Suppressor macrophage treated with lipopolysaccharide for 1 hour (primary cell): ENCODE measurements at places on chromosomes 6 and 20.
A peak's percentile ranks its signal among the peaks of the same experiment; 100 is the strongest.

GRCh38 chr6:56999049-56999448 is 44.1 kb downstream of the BEND6 start:
- DNase-seq = no peak

DNA sequence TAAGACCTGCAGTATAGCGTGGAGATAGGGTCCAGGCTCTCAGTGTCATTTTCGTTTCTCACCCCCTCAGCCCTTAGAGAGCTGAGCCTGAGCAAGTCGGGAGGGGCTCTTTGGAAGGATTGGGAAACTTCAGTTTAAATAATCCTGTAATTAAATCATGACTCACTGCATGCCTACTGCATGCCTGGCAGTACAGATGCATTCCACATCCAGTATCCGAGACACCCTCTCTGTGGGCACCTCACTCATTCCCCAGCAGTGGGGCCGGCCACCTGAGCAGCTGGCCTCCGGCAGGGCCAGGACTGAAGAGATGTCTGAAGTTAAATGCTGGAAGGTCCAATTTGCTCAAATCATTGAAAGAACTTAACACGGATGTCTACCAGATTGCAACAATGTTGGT is 316.6 kb downstream of the THBS2 start:
- no peak for DNase-seq

DNA sequence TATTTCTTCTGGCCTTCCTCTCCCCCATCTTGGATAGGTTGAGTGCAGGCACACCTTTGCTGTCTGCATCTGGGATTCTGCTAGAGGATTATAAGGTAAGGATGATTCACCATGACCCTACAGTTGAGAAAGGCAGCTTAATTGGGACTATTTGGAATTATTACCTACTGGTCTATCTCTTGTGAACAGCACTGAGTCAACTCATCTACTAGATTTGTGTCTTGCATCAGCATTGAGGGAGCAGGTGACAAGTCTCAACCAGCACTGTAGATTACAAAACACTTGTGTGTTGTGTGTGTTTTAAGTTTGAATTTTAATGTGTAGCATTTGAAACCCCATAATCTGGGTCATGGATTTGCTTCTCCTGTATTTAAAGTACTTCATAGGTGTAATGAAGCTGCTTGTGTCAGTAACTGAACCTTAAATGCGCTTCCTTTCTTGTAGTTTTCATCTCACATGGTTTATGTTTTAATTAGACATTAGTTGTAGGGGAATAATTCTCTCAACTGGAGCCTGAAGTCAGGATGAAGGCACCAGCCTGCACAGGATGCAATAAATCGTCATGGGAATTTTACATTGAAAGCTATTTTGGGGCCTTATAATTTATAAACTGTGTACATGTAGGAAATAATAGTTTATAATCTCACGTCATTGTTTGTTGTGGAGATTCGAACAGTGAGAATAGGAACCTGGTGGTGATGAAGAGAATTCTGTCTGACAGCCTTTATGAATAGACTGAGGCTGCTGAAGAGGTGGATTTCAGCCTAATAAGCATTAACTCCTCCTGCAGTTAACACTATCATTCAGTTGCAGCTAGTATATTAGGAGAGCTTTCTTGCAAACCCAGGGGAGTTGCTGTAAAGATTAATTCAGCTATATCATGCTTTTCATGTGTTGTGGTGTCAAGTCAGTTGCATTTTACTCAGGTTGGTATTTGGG is 125.1 kb downstream of the JARID2 start:
- DNase-seq = no peak

DNA sequence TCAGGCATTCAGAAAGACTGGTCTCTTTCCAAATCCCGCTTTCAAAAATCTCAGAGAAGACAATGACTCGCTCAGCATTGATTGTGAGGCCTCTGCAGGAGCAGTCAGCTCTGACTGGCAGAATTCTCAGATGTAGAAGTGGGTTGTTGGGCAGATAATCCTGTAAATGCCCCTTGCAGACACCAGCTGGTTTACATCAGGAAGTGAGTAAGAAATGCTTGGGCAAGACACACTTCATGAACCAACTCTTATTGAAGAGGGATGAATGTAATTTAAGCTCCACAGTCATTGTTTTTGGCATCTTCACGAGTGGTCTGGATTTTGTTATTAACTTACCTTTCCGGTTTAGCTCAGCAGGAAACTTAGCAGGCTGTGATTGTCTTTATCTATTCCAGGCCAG is 166.6 kb downstream of the PLCB4 start:
- peak; percentile 68 for DNase-seq

GRCh38 chr6:55033016-55033546 is 141.2 kb upstream of the HCRTR2 start:
- DNase-seq = peak; percentile 39

GRCh38 chr6:79949233-79949632 is 1.9 kb upstream of the ELOVL4 start:
- DNase-seq = peak; percentile 82

GRCh38 chr6:138396709-138397108 is 7.3 kb upstream of the HEBP2 start:
- DNase-seq = no peak

GRCh38 chr20:34977365-34978091 is 21.9 kb downstream of the MYH7B start:
- DNase-seq = no peak

DNA sequence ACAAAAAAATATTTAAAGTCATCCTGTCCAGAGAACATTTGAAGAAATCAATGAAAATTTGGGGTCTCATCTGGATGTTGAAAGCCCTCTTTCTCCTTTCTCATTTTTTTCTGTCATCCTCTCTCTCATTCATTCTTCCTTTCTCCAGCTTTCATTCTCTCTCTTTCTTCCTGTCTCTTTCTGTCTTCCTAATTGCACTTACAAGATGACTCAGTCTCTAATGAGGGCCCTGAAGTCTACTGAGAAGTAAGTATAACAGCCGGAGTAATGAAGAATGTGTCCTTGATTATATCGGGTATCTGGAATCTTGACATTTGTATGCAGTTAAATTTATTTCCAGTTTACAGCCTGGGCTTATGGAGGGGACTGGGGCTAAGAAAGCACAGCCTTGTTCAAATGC is 232.2 kb upstream of the SULF2 start:
- no peak for DNase-seq

DNA sequence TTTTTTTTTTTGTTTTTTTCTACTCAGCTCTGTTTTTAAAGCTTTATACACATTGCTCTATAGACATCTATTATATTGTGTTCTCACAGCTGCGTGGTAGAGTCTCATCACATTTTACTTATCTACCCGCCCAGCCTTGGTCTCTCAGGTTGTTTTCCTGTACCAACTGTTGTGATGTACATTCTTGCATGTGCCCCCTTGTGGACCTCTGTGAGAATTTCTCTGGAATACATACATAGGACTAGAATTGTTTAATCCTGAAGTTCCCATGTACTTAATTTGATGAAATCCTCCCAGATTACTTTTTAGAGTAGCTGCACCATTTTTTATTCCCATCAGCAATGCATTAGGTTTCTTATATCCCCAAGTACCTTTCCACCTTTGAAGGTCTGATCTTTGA is 40.4 kb upstream of the TINAG start:
- peak; percentile 20 for DNase-seq

DNA sequence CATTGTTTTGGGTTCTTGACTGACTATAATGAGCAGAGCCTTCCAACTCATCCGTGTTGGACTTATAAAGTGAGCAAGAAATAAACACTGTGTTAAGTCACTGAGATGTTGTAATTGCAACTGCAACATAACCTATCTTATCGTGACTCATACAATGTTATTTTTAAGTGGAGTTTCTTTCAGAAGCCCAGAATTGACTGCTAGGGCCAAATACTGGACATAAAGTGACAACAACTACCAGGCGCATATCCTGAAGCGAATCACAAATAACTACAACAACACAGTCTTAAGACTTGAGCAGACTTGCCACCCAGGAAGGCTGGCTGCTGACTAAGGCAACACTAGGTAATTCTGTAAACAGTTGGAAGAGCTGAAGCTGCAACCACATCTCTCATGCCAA is 326.6 kb downstream of the COL12A1 start:
- no peak for DNase-seq

DNA sequence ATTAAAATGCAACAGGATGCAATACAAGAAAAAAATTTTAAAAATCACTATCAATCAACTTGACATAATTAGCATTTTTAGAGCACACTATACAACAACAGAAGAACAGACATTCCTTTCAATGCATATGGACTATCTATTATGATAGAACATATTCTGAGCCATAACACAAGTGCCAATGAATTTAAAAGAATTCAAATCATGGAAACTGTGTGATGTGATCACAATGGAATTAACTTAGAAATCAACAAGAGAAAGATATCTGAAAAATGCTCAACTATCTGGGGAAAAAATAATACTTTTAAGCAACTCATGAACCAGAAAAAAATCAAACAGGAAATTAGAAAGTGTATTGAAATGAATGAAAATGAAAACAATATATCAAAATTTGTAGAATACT is 106.3 kb downstream of the ADTRP start:
- DNase-seq = no peak

- DNase-seq = peak; percentile 86
Observed at GRCh38 chr6:28137505-28137981, 4.1 kb upstream of the ZKSCAN8 start.

GRCh38 chr20:15544742-15545141 is 1028.5 kb downstream of the KIF16B start:
- no peak for DNase-seq

DNA sequence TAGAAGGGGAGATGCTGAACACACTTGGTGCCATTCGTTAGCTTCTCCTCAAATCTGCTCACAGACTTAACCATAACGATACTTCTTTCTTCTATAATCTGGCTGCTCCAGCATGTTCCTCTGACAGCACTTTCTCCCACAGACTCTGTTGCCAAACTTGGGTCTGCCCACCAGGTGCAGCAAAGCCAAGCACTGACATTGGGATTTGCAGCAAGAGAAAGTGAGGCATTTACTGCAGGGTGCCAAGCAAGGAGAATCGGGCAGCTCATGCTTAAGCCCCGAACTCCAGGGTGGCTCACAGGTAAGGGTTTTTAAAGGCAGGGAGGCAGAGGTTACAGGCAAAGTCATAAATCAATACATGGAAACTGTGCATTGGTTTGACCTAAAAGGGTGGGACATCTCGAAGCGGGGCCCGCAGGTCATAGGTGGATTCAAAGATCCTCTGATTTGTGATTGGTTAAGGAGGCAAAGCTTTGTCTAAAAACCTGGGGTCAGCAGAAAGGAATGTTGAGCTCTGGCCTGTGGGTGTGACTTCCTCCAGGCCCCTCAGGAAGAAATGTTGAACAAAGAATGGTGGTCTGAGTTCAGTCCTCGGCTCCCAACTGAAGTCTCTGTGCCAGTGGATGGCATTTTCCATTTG is 25.1 kb upstream of the PNPLA1 start:
- DNase-seq = no peak

- DNase-seq = no peak
Observed at GRCh38 chr6:37303091-37303660, 45.2 kb upstream of the TMEM217 start.

DNA sequence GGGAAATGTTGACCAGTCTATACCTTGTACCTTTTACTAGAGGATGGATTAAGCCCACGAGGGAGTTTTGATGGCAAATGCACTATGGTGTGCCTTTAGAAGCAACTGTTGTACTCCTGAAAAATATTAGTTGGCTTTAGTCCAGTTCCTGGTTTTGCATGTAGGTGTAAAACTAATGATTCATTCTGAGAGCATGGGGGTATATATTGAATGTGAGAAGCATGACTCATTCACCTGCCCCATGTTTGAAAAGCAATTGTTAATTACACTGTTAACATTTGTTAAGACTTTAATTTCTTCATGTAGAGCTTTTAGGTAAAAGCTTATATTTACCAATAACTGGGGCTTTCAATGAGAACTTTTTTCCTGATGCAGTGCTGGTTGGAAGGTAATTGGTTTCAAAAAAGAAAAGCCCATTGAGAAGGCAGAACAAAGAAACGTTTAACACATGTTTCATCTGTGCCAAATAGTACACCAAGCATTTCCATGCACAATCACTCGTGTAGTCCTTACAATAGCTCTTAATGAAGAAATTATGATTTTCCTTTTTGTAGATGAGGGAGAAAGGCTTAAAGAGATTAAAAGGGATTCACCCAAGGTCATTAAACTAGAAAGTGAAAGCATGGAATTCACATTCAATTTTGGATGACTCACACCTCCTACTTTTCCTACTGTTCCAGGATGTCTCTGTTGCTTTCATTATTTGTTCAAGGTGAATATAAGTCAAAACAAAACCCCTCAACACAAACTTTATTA is 134.1 kb downstream of the CCDC170 start:
- DNase-seq = peak; percentile 20

- DNase-seq = no peak
Observed at GRCh38 chr20:34301587-34302311, 1.4 kb downstream of the AHCY start.

DNA sequence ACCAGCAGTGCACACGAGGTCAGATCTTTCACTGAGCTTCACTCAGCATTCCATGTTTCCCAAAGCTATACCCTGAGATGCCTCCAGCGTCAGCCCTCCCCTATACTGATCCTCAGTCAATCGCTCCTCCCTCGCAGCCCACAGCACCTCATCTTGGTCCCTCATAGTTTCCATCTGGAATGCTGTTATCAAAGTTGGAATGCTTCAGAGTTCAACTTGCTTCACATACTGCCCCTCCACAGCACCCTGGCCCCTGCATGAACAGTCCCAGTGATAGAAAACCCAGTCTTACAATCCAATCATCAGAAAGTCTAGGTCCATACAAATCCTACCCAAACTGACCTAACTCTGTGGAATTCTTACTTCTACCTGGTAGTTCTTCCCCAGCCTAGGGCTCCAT is 20.0 kb downstream of the SPAG4 start:
- no peak for DNase-seq

GRCh38 chr6:114291428-114291827 is 51.4 kb downstream of the HS3ST5 start:
- no peak for DNase-seq

DNA sequence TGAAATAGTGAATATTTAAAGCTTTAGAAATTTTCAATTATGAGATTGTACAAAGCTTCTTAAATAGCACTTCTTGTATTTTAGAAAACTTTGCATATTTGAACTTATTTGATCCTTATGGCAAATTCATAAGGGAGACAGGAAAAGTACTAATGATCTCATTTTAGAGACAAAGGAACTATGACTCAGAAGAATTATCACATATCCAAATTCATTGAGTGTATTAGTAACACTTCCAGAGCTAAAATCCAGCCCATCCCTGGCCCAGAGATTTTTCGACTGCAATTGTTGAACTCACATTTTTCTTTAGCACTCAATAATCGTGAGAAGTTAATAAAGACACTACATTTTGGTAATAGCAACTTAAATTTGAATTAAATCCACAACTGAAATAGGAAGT is 704.3 kb downstream of the EPM2A start:
- DNase-seq = peak; percentile 39

GRCh38 chr6:169416249-169416648 is 162.6 kb upstream of the THBS2 start:
- DNase-seq = no peak

DNA sequence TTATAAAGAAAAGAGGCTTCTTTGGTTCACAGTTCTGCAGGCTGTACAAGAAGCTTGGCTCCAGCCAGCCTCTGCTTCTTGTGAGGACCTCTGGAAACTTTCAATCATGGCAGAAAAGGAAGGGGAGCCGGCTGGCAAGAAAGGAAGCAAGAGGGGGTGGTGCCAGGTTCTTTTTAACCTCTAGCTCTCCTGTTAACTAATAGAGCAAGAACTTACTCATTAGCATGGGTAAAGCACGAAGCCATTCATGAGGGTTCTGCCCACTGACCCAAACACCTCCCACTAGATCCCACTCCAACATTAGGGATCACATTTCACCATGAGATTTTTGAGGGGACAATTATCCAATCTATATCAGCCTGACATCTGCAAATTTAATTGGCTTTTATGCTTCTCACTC is 347.1 kb downstream of the GRIK2 start:
- DNase-seq = no peak

- no peak for DNase-seq
Observed at GRCh38 chr6:81933608-81934051, 181.1 kb upstream of the TENT5A start.
